A549 treated with Hydrocortisone at 1 μM for 4 hours (cell line): ENCODE measurements at places on chromosomes 5 and 9. TPM values are rescaled to one million over a fixed set of nuclear protein-coding genes. Genes with fewer than 3 reads are reported as not detected.

The S1PR3 gene
- 85.7 to 98.5 TPM (median 95.8 TPM) in 5 replicates for total RNA-seq

The ADAMTS2 gene
- 0.05 to 0.10 TPM (median 0.09 TPM) in 4 of 5 replicates, not detected in the other for total RNA-seq

The GPR150 gene
- total RNA-seq, result 0.06 to 0.23 TPM (median 0.16 TPM) in 5 replicates

The SLC4A9 gene
- total RNA-seq, result 0.02 TPM in 1 of 5 replicates, not detected in the others

The CPLANE1 gene
- total RNA-seq, result 2.9 to 5.3 TPM (median 4.7 TPM) in 5 replicates

The C1QTNF3 gene
- 0.09 to 0.39 TPM (median 0.25 TPM) in 5 replicates for total RNA-seq

The ACSL6 gene
- total RNA-seq, result 0.05 to 0.22 TPM (median 0.07 TPM) in 5 replicates

The ST8SIA4 gene
- total RNA-seq, result 0.18 to 0.33 TPM (median 0.23 TPM) in 5 replicates

The CDK7 gene
- total RNA-seq, result 52.7 to 71.8 TPM (median 54.4 TPM) in 5 replicates

The DAB2IP gene
- 9.3 to 12.9 TPM (median 12.4 TPM) in 5 replicates for total RNA-seq

The MYOZ3 gene
- total RNA-seq, result 0.07 to 0.14 TPM in 2 of 5 replicates, not detected in the others

The SLC6A7 gene
- total RNA-seq, result 0.02 TPM in 1 of 5 replicates, not detected in the others

The PRR7 gene
- total RNA-seq, result 11.3 to 32.8 TPM (median 30.9 TPM) in 5 replicates

The CER1 gene
- not detected in 5 replicates for total RNA-seq

The RAD17 gene
- 15.7 to 18.7 TPM (median 16.3 TPM) in 5 replicates for total RNA-seq

The ERAP2 gene
- 1.2 to 1.3 TPM (median 1.2 TPM) in 5 replicates for total RNA-seq

The NR5A1 gene
- total RNA-seq, result 0.05 to 0.10 TPM (median 0.07 TPM) in 4 of 5 replicates, not detected in the other

The F2R gene
- total RNA-seq, result 37.6 to 64.1 TPM (median 53.0 TPM) in 5 replicates

The UBE2QL1 gene
- 1.3 to 1.6 TPM (median 1.4 TPM) in 5 replicates for total RNA-seq

The PRSS3 gene
- total RNA-seq, result 8.3 to 12.4 TPM (median 11.0 TPM) in 5 replicates

The FBN2 gene
- total RNA-seq, result 12.6 to 23.1 TPM (median 18.3 TPM) in 5 replicates

The ELAVL2 gene
- 0.02 to 0.05 TPM (median 0.02 TPM) in 3 of 5 replicates, not detected in the others for total RNA-seq

The SAPCD2 gene
- 17.6 to 24.7 TPM (median 21.7 TPM) in 5 replicates for total RNA-seq
